ENCODE measurements at places on chromosomes 5 and 9.

DNA sequence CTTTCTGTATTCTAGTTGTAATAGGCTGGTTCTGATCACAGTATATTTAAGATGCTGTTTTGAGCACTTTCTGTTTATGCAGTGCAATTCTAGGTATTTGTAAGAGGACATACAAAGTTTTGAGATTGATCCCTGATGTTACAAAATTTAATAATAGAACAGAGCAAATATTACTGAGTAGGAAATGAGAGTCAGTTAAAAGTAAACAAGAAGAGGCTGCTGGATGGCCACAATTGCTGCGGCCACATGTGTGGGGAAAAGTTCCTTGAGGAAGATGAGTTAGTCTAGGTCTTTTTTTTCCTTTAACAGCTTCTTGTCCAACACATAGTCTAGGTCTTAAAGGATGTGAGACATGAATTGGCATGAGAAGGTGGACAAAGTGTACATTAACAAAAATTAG, 11.3 kb downstream of the EHMT1 start:
- DNase-seq: no peak

GRCh38 chr9:86697213-86697612, 250.1 kb downstream of the GAS1 start:
- DNase-seq: no peak

DNA sequence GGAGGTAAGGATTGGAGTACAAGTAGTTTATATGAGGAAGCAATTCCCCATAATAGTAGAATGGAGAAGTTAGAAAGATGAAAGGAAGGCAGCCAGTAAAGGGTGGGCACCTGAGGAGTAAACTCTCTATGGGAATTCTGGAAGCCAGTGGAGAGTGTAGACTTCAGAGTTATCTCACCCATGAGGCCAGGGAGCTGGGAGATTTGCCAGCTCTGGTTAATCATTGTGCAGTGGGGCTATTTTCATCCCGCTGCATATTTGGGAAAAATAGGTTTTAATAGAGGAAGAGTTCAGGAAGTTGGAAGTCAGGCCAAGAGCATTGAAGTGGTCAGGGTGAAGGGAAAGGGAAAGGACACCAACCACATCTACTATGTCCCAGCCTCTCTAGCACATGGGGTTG, 242.3 kb upstream of the BRINP1 start:
- no peak for DNase-seq

GRCh38 chr9:8477450-8477849, 677.9 kb upstream of the DMAC1 start:
- DNase-seq: no peak

DNA sequence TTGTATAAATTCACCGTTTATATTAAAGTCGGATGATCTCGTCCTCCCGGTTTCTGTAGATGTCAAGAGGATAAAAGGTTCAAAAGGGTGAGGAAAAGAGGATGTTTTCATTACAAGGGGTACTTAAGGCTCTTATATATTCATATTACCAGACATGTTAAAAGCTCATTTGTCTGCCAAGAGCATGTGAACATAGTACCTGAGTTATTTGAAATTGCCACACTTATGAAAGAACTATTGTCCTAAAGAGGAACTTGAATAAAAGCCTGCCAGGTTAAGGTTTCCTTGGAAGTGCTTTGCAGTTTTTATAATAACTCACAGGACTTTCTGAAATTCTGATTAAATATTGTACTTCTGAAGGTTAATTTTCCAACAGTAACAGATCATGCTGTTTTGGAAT, 1915.1 kb downstream of the MAT2B start:
- no peak for DNase-seq

GRCh38 chr5:171574376-171574775, 154.9 kb downstream of the FGF18 start:
- DNase-seq: no peak

DNA sequence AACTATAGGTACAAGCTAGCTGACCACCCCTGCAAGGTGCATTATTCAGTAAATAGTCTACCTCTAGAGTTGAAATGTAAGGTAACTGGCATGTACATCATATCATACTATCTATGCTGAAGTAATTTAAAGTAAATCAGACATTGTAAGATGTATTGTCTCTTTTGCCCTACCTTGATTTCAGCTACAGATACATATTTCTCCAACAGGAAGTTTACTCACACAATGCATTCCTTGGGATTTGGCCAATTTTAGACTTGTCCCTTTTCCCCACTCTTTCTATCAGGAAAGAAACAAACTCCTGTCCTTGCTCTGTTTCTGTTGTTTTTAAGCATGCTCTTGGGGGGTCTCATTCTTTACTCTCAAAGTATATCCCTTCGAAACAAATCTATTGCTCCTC, 58.5 kb upstream of the TSLP start:
- DNase-seq: no peak

DNA sequence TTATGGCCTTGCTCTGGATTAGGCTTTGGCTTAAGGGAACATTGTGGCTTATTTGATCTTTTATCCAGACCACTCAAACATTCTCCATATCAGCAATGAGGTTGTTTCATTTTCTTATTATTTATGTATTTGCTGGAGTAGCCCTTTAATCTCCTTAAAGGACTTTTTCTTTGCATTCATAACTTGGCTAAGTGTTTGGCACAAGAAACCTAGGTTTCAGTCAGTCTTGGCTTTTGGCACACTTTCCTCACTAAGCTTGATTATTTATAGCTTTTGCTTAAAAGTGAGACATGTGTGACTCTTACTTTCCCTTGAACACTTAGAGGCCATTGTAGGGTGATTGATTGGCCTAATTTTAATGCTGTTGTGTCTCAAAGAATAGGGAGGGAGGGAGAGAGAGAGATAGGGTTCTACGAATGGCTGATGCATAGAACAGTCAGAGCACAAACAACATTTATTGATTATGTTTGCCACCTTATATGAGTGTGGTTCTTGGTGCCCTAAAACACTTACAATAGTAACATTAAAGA, 2265.3 kb upstream of the C9orf72 start:
- no peak for DNase-seq

DNA sequence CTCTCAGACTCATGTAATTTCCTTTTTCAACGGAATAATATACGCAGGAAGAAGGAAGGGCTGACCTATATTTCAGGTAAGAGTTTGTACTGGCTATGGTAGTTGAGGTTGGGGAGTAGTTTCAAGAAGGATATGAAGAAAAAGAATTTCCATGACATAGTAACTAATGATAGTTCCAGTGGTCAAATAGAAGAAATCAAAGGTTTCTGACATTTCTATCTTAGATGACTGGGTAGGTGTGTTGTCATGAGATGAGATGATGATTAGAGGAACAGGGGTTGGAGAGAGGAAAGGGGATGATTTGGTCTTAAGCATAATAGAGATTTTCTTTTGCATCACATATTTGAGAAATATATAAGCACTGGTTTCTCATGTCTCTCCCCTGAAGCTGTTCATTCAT, 166.0 kb downstream of the SPATA31D1 start:
- DNase-seq: no peak

GRCh38 chr5:120073722-120074121, 390.4 kb upstream of the PRR16 start:
- no peak for DNase-seq

GRCh38 chr5:169788168-169788567, 151.1 kb downstream of the DOCK2 start:
- DNase-seq: no peak

- DNase-seq: no peak
Observed at GRCh38 chr5:6510132-6510531, 61.5 kb downstream of the UBE2QL1 start.

DNA sequence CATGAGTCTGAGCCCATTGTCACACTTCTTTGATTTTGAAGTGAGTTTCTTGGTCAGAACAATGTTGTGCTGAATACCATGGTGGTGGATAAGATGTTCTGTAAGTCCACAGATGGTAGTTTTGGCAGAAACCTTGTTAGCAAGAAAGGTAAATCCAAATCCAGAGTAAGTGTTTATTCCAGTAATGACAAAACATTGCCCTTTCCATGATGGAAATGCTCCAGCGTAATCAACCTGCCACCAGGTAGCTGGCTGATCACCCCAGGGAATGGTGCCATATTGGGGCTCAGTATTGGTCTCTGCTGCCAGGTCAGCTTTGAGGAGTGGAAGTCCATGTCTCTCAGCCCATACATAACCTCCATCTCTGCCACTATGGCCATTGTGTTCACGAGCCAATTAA, 54.7 kb upstream of the DAPK1 start:
- DNase-seq: no peak

GRCh38 chr5:169886677-169887076, 93.6 kb downstream of the INSYN2B start:
- DNase-seq: no peak

- no peak for DNase-seq
Observed at GRCh38 chr5:39639618-39640089, 214.9 kb upstream of the DAB2 start.

- no peak for DNase-seq
Observed at GRCh38 chr5:87433945-87434344, 21.2 kb upstream of the CCNH start.

- DNase-seq: peak; percentile 22
Observed at GRCh38 chr5:168679515-168679920, 100.3 kb upstream of the PANK3 start.

DNA sequence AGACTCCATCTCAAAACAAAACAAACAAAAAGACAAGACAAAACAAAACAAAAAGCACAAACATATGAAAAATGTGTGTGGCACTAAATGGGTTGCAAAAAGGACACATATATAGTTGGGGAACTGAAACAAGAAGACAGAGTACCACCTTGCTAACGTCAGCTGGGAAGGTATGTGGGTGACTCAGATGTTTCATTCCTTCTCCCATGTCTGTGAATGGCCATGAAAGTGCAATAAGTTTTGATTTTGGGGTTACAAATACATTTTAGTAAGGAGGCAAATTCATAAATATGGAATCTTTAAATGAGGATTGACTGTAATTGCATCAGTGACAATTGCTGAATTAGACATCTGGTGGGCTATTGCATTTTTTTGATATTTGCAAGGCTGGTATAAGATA, 81.6 kb upstream of the KLF4 start:
- DNase-seq: no peak

GRCh38 chr5:89301321-89302025, 418.5 kb upstream of the MEF2C start:
- no peak for DNase-seq

- no peak for DNase-seq
Observed at GRCh38 chr5:111389390-111390082, 122.8 kb downstream of the STARD4 start.

DNA sequence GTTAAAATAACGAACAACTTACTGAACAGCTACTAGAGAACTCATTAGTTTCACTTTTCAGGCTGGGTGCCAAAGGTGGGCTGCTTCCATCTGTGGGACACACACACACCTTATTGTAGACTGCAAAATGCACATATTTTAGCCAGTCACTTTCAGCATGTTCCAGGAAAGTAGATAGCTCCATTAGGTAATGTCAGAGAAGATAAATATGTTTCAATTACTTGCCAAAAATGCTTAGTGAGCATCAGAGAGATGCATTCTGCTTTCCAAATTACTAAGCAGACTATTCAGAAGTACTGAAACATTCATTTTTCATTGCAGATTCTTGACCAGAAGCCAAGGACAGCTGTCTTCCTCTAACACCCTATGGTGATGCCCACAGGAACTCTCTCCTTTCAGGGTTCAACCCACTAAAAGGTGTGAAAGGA, 56.2 kb upstream of the APC start:
- no peak for DNase-seq

- no peak for DNase-seq
Observed at GRCh38 chr5:138716456-138716924, 36.7 kb upstream of the CTNNA1 start.

GRCh38 chr5:37838933-37839341, 904 bp downstream of the GDNF start:
- DNase-seq: no peak

GRCh38 chr5:5141339-5141599, 1.1 kb downstream of the ADAMTS16 start:
- no peak for DNase-seq

- no peak for DNase-seq
Observed at GRCh38 chr5:128074171-128074570, 9.4 kb upstream of the SLC12A2 start.

- no peak for DNase-seq
Observed at GRCh38 chr9:22033012-22033630, 24.0 kb upstream of the CDKN2B start.

DNA sequence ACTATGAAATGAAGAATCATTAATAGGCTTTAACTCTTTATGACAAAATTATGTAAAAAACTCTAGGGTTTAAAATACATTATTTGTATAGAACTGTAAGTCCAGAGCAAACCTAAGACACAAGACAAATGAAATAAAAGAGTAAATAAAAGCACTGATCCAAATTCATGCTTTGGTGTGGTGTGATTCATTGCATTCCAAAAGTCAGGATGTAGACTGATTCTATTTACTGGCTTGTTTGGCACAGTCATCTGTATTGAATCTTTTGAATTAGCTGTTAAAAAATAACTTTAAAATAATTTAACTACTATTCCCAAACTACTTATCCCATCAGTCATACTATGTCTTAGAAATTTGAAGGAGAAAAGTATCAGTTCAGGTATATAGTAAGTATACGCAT, 31.1 kb downstream of the IL4 start:
- DNase-seq: no peak

DNA sequence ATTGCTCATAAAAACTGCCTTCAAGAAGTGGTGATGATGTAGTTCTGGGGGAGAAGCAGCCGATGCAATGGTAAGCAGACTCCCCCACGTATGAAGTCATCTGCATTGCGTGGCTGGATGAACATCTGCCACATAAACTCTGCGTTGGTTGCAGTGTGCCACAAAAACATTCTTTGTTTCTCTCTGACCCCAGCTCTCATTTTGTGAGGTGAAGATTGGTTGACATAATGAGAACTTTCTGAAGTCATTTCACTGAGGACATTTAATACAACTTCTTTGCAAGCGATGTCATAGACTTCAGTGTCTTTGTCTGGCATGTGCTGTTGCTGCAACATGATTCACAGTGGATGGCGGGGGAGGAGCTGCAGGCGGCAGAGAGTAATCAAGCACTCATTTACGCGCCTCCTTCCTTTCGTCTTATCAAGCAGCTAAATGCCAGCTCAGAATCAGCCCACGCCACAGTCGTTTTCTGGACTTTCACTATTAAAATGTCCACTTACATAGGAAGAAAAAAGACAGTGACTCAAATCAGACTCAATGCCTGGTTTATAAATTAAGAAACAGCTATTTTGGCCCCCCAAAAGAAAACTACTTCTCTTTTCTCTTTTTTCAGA, 91.5 kb upstream of the NFIL3 start:
- no peak for DNase-seq
